ENCODE measurements at places on chromosomes 5 and 9. TPM values are rescaled to one million over a fixed set of nuclear protein-coding genes. Genes with fewer than 3 reads are reported as not detected.

GRCh38 chr5:156330141-156330870 is 3.3 kb downstream of the SGCD start:
- no peak overlapping the region for H3K4me3 ChIP-seq
- no peaks in the 10 kb centered on the region for H3K4me1 ChIP-seq
- H3K36me3 ChIP-seq: no peaks in the 10 kb centered on the region
- no peak overlapping the region for H3K27ac ChIP-seq
- peaks cover 25% of the 10 kb centered on the region for H3K27me3 ChIP-seq

DNA sequence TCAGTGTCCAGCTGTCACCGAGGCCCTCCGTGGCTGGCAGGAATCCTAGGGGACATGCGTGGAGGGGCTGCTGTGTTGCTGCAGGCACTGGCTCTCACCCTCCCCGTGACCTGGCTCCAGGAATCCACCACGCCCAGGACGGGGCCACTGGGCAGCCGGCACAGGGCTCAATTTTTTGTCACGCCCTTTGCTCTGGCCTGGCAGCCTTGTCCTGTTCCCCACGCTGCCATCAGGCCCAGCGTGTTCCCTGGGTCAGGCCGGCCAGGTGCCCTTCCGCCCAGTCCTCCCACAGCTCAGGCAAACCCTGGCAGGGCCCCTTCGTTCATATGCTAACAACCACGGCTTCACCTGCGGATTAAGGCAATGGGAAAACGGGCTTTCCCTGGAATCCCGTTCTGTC is 37.3 kb downstream of the PROP1 start:
- H3K4me3 ChIP-seq: no peak overlapping the region
- no peak for DNase-seq
- H3K4me1 ChIP-seq: no peaks in the 10 kb centered on the region
- no peak overlapping the region for H3K27ac ChIP-seq

- DNase-seq: peak; percentile 63
- H3K27ac ChIP-seq: peak overlapping the region; percentile 92
- no peaks in the 10 kb centered on the region for H3K36me3 ChIP-seq
Measured at GRCh38 chr9:75892216-75892911, 1.9 kb downstream of the PCSK5 start.

DNA sequence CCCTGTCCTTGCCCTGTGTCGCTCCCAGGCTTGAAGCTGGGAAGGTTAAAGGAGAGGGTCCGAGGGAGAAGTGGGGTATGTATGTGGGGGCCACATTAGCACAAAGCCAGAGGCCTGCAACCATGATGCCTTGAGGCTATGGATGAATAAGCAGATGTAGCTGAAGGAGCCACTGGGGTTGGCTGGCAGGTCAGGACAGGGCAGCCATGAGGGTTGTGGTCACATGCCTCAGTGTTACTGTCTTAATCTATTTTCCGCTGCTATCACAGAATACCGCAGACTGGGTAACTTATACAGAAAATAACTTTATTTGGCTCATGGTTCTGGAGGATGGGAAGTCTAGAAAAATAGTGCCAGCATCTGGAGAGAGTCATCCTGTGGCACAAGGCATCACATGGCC is 9.2 kb upstream of the GRHPR start:
- no peaks in the 10 kb centered on the region for H3K27me3 ChIP-seq
- DNase-seq: no peak
- no peaks in the 10 kb centered on the region for H3K36me3 ChIP-seq
- no peak overlapping the region for H3K4me3 ChIP-seq
- peaks cover 51% of the 10 kb centered on the region for H3K4me1 ChIP-seq

The LRRC19 gene
- total RNA-seq: not detected

DNA sequence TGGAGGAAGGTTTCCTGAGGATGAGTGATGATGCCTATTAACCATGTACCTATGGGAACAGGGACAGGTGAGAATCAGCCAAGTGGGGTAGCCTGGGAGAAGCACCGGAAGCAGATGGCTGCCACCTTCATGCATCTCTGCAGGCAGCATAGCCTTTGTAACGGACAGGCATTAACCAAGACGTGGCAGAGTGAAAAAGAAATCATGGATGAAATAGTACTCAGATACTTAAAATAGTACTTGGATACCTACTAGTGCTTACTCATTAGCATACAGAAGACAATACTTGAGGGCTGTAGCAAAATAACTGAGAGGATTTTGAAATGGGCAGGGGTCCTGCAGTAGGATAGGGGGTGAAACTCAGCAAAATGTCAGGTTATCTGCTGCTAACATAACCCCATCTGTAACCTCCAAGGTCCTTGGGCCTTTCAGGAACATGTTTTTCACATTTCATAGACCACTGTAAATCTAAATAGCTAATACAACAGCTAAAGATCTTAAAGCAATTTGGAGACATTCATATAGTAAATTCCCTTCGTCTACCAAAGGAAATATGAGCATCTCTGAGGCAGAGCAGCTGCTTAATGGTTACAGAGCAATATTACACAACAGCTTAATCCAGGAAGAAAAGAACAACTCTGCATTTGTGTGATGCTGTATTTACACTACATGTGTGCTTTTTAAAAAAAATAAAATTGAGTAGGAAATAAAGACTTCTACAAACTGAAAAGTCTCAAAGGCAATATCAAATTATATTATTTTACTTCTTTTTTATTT is 154.3 kb downstream of the NFIB start:
- no peaks in the 10 kb centered on the region for H3K36me3 ChIP-seq
- H3K27me3 ChIP-seq: no peaks in the 10 kb centered on the region
- no peaks in the 10 kb centered on the region for H3K4me1 ChIP-seq
- no peak overlapping the region for H3K27ac ChIP-seq
- H3K4me3 ChIP-seq: no peak overlapping the region

The WNT8A gene
- total RNA-seq: not detected

DNA sequence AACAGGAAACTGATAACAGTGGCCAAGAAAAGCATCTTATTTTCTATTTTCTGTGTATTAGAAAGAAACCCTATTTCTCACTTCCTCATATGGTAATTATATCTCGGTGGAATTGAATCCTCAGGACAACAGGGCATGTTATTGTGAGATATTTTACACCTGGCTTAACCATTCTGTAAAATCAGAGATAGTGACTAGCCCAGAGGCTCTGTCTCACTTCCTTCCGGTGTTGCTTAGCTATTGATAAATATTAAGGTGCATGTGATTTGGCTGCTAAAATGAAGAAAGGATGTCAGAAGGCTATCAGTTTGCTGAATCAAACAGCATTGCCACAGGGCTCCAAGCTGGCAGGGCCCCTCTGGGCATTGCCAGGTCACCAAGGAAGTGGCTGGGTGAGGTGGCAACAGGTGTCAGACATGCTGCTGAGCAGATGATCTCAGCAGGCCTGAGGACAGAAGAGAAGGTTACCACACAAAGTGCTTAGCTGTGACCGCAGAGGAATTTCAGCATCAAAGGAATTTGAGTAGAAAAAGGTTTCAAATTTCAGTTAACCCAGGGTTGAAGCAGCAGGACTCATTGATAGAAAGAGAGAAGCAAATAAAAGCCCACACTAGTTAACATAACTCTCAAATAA is 330.7 kb downstream of the PDE4D start:
- peak; percentile 99 for DNase-seq
- H3K27ac ChIP-seq: peak overlapping the region; percentile 83
- no peaks in the 10 kb centered on the region for H3K27me3 ChIP-seq
- peak overlapping the region; percentile 15 for H3K4me3 ChIP-seq

DNA sequence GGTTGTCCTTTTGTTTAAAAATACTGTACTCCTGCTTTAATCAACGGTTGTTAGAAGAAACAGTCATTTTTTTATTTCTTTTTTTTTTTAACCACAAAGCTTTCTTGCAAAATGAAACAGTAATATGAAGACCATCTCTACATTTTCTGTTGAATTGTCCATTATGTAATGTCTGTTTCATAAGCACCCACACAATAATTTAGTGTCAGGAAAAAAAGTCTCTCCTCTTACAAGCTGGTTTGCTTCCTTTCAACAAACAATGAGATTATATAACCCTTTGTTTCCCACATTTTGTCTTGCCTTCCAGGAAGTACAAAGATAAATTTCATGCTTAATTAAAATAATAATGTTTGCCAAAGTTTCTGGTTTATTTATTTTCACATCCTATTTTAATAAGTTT is 16.7 kb downstream of the CTNNAL1 start:
- DNase-seq: no peak
- H3K4me3 ChIP-seq: no peak overlapping the region
- peaks cover 21% of the 10 kb centered on the region for H3K36me3 ChIP-seq
- no peak overlapping the region for H3K27ac ChIP-seq

DNA sequence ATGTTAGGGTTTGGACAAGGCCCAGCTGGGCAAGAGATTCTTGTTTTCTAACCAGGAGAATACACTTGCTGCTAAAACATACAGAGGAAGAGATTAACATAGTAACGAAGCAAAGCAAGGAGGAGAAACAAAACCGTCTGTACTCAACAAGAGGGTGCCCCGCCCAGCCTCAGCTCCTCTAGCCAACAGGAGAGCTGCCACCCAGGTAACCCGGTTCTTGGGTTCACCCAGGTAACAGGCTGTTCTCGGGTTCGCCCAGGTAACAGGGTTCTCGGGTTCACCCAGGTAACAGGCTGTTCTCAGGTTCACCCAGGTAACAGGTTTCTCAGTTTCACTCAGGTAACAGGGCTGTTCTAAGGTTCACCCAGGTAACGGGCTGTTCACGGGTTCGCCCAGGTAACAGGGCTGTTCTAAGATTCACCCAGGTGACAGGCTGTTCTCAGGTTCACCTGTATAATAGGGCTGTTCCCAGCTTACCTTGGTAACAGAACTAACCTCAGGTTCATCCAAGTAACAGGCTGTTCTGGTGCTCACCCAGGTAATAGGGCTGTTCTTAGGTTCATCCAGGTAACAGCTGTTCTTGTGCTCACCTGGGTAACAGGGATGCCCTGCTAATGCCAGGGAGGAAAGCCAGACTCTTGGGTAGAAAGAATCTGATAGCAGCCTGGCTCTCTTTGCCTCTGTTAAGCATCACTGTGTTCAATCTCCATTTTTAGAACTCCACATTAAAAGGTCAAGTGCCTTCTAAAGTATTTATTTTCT is 271.6 kb downstream of the SYK start:
- H3K27ac ChIP-seq: no peak overlapping the region
- H3K4me1 ChIP-seq: peaks cover 23% of the 10 kb centered on the region
- no peaks in the 10 kb centered on the region for H3K36me3 ChIP-seq
- no peak for DNase-seq

GRCh38 chr5:130545291-130545690 is 619.8 kb downstream of the HINT1 start:
- peak overlapping the region; percentile 3 for H3K27ac ChIP-seq
- peaks cover 57% of the 10 kb centered on the region for H3K4me1 ChIP-seq
- peak; percentile 74 for DNase-seq
- H3K27me3 ChIP-seq: no peaks in the 10 kb centered on the region
- H3K4me3 ChIP-seq: no peak overlapping the region

The CWC27 gene
- 24.1 TPM for total RNA-seq

GRCh38 chr5:98921947-98922505 is 6.8 kb downstream of the CHD1 start:
- DNase-seq: no peak
- no peak overlapping the region for H3K4me3 ChIP-seq
- peaks cover 51% of the 10 kb centered on the region for H3K36me3 ChIP-seq
- H3K4me1 ChIP-seq: peaks cover 16% of the 10 kb centered on the region
- H3K27ac ChIP-seq: no peak overlapping the region
- no peaks in the 10 kb centered on the region for H3K27me3 ChIP-seq

- no peak for DNase-seq
- H3K4me3 ChIP-seq: no peak overlapping the region
- H3K27me3 ChIP-seq: peaks cover 8% of the 10 kb centered on the region
- no peaks in the 10 kb centered on the region for H3K36me3 ChIP-seq
- H3K27ac ChIP-seq: no peak overlapping the region
Measured at GRCh38 chr5:16147179-16147900, 32.3 kb downstream of the MARCHF11 start.

GRCh38 chr9:33306037-33306436 is 15.7 kb downstream of the NFX1 start:
- no peaks in the 10 kb centered on the region for H3K36me3 ChIP-seq
- no peaks in the 10 kb centered on the region for H3K27me3 ChIP-seq
- no peak overlapping the region for H3K4me3 ChIP-seq

DNA sequence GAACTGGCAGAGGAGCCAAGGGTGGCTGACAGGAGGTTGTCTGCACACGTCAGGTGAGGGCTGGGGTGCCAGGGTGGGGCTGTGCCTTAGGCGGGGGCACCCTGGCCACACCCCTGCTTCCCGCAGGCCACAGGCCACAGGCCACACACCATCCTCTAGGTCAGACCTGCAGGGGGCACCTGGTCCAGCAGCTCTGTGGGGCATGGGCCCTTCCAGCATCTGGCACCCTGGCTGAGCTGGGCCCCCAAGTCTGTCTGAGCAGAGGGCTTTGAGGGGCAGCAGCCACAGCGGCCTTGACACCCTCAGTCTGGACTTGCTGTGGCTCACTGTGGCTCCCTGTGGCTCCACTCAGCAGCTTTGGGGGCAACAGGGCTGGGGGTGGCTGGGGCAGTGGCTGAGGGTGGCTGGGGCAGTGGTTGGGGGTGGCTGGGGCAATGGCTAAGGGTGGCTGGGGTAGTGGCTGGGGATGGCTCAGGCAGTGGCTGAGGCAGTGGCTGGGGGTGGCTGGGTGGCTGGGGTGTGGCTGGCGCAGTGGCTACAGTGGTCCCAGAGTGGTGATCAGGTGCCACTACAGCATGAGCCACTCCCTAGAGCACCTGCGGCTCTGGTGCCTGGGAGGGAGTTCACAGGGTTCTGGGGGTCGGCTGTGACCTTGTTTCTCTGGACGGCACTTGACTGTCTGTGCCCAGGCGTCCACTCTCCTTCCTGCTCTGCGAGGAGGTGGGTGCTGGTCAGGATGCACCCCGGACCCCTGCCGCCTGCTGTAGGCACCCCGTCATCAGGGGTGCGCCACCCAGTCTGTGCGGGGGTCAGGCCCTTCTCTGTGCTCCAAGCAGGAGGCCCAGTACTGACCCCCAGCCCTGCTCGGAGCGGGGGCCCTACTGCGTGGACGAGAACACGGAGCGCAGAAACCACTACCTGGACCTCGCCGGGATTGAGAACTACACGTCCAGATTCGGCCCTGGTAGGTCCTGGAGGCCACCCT is 27.1 kb downstream of the NKD2 start:
- no peak overlapping the region for H3K4me3 ChIP-seq
- peaks cover 77% of the 10 kb centered on the region for H3K27me3 ChIP-seq
- no peaks in the 10 kb centered on the region for H3K4me1 ChIP-seq
- DNase-seq: no peak
- no peaks in the 10 kb centered on the region for H3K36me3 ChIP-seq
- H3K27ac ChIP-seq: no peak overlapping the region

The CCL28 gene
- 2.2 TPM for total RNA-seq

- H3K36me3 ChIP-seq: no peaks in the 10 kb centered on the region
- H3K27me3 ChIP-seq: no peaks in the 10 kb centered on the region
- no peaks in the 10 kb centered on the region for H3K4me1 ChIP-seq
- H3K27ac ChIP-seq: no peak overlapping the region
- no peak for DNase-seq
Measured at GRCh38 chr5:125461641-125462072, 715.2 kb upstream of the ZNF608 start.

- no peak overlapping the region for H3K27ac ChIP-seq
- H3K4me3 ChIP-seq: no peak overlapping the region
- no peaks in the 10 kb centered on the region for H3K4me1 ChIP-seq
- DNase-seq: no peak
- peaks cover 67% of the 10 kb centered on the region for H3K27me3 ChIP-seq
- H3K36me3 ChIP-seq: no peaks in the 10 kb centered on the region
Measured at GRCh38 chr5:35058374-35058788, 10.6 kb upstream of the AGXT2 start.

The FYB1 gene
- 10.5 TPM for total RNA-seq

The OBP2B gene
- not detected for total RNA-seq

Data from PC-9 (cell line).